ENCODE measurements at places on chromosomes 6 and 20.

- DNase-seq = peak; percentile 81
These were observed 60.0 kb upstream of the BTN3A2 start for GRCh38 chr6:26304797-26305640.

GRCh38 chr20:59822291-59823029 is 111.0 kb downstream of the SYCP2 start:
- DNase-seq = no peak

GRCh38 chr6:21053612-21054011 is 519.4 kb downstream of the CDKAL1 start:
- DNase-seq = peak; percentile 14

GRCh38 chr6:134680021-134680420 is 269.9 kb downstream of the ALDH8A1 start:
- DNase-seq = no peak

GRCh38 chr6:153024709-153025017 is 22.2 kb upstream of the MTRF1L start:
- no peak for DNase-seq

GRCh38 chr6:135181333-135182070 is 394 bp downstream of the MYB start:
- peak; percentile 20 for DNase-seq

- DNase-seq = no peak
These were observed 69.3 kb downstream of the ALDH8A1 start for GRCh38 chr6:134880487-134881190.

DNA sequence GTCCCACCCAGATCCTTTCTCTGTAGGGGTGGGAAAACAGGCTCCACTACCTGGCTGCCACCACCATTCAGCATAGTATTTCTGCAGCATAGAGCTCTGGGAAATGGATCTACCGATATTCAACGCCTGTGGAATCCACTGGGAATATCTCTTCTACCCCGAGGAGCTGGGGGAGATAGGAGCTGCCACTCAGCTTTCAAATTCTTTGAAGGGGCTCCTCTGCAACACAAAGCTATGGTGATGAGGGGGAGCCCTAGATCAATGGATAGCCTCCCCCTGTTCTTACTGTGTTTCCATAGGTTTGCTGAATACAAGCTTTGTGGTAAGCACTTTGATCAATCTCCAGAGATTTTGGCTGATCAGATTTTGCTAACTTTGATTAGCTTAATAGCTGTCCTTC is 12.9 kb downstream of the FAM50B start:
- no peak for DNase-seq

- DNase-seq = peak; percentile 63
These were observed 45.8 kb downstream of the TM9SF4 start for GRCh38 chr20:32155017-32155981.

- no peak for DNase-seq
These were observed 146.9 kb downstream of the PDE10A start for GRCh38 chr6:165515963-165516624.

- DNase-seq = no peak
These were observed 103.1 kb upstream of the SMLR1 start for GRCh38 chr6:130724089-130724488.

DNA sequence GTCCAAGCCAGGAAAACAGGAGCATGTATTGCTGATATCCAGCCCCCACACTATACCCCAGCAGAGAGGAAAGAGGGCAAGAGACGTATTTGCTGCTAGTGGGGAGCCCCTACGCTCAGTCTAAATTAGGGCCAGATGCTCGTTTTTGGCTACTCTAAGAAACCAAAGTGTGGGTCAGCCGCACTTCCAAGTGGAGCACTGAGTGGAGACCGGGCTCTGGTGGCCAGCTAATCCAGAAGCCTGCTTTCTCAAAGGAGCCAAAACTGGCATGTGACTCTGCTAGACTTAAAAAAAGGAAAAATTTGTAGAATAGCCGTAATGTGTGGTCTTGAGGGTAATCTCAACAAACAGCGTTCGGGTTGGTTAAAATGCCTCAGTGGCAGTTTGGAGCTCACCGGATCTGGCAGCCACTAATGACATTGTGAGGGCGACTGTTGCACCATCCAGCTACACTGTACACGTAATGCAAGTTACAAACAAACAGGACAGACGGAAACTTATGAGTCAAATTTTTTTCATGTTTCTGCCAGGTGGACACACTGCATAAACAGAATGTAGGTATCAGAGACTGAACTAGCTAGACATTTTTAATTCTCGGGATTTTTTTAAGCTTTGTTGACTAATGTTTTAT is 230.9 kb downstream of the FOXC1 start:
- no peak for DNase-seq

DNA sequence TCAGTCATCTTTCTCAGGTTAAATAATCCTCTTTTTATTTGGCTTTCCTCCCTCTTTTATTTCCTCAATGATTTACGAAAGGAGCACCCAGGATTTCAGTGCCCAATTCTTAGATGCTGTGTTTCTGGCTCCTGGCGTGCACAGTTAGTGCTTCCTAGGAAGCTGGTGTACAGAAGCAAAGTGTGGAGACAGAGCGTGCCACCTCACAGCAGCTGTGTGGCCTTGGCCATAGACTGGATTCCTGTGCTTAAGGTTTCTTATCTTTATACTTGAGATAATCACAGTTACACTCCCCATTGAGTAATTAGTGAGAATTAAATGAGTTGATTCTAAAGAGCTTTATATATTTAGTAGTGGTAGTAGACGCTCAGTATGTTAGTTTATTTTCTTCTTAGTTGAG is 39.7 kb upstream of the GJA1 start:
- DNase-seq = no peak

DNA sequence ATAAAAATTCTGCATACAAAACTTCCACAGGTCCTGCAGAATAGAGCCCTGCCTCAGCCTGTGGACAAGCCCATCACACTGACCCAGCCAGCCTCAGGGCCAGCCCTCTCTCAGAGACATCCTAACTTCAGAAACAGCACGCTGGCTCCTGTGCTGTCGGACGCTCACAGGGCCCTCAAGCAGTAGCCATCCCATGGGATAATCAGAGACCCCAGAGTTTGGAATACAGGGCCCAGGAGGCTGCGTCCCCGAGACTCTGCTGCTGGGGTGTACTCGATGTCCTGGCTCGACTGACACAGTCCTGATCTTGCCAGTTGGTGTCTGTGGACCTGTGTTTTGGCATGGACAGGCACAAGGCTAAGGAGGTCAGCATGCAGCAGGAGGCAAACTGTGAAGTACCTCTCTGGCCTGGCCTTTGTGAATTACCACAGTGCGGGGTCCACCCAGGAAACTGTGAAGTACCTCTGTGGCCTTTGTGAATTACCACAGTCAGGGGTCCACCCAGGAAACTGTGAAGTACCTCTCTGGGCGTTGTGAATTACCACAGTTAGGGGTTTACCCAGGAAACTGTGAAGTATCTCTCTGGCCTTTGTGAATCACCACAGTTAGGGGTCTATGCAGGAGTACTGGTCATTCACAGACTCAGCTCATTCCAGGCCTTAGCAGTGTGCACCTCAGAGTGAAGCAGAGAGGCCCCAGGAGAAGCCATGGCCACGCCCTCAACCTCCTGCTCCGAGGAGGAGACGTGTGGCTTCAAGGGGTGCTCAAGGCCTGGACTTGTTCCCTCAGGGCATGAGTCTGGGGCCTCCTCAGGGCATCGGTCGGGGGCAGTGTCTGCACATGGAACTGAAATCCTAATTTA is 212.4 kb downstream of the SYNDIG1 start:
- DNase-seq = no peak

DNA sequence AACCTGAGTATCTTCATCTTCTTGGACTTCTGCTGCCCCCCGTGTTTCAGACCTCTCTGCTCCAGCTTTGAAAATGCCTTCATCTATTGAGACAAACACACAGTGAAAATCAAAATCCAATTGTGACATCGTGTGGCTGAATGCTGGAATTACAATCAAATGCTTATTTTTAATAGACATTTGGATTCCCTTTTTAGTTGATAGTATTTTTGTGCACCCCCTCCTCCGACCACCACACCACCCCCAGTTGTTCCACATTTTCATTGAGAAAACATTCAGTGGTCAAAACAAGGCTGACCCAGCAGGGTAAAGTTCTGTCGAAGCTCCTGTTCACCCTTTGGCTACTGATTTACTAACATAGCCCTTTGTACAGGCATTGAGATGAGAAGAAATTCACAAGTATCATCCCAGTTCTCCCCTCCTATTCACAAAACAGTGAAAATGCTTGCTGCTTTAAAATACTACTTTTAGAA is 79.0 kb downstream of the NRSN1 start:
- DNase-seq = no peak

DNA sequence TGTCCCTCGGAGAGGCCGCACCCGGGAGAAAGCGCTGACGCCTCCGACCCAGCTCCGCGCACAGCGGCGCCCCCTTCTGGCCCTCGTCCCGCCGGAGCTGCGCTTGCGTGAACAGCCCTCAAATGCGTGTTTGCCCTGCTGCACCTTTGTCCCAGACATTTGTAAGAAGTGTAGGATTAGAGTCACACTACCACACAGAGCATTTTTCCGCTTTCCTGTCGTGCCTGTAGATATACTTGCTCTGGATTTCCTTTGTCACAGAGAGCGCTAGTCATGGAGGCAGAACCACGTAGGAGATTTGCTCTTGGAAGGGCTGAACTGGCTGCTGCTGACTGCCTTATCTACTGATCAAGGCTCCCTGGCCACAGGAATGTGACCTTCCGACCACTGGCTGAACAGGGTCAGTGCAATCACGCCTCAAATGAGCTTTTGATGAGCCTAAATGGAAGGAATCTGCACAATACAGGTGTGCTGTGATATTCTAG is 62.3 kb downstream of the PAX1 start:
- DNase-seq = no peak

DNA sequence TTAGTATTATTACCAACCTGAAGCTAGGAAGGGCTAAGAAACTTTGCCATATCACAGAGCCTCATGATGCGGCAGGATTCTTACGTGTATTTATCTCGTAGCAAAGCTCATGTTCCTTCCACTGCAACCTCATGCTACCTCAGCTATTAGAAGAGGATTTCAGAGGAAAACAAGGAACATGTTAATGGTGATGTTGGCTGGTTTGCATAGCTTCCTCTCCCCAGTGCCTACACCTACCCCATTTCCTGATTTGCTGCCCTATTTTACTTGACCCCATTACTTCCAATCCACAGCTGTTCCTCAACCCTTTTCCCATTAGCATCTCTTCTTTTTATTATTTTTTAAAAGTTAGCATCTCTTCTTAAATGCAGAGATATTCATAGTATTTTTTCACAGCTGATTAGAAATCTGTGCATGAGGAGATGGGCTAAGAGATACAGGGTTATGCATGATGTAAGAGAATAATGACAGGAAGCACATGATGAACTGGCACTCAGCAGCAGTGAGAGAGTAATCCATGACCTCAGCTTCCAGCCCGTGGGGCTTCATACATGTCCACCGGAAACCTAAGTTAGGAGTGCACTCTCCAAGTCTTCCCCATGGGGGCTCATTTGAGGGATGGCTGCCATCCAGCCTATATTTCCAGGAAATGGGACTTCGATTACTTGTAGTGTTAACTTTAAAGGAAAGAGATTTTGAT is 106.1 kb upstream of the ASF1A start:
- no peak for DNase-seq

GRCh38 chr20:63525185-63525584 is 4.6 kb downstream of the PPDPF start:
- DNase-seq = peak; percentile 29

- DNase-seq = no peak
These were observed 51.9 kb upstream of the XRN2 start for GRCh38 chr20:21251278-21251677.

DNA sequence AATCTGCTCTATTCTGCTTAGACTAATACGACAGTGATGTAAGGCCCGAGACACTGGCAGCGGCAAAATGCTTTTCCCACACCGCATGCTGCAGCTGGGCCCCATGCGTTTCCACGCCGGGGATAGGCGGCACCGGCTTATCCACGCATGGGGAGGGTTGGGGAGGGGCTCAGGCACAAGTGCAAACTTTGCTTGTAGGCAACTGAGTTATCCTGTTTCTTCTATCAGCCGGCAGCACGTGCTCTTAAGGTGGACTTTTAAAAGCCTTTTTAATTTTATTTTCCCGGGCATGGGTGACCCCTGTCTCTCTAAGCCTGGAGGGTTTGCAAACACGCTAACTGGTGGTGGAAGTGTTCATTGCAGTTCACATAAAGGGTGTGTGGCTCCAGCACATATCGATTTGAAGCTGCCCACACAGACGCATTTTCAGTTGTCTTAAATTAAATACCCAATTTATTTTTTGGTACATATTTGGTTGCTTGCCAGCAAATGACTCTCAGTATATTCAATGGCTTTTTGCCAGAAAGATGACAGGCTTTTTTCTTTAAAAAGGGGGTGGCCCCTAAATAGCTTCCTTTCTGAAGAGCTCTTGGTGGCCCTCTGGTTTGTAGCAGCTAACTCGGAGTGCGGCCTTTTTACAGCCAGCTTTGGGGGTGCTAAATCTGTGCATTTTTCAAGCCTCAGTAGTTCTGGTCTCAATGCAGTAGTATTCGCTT is 561.8 kb upstream of the AGPAT4 start:
- no peak for DNase-seq
